ENCODE measurements at places on chromosomes 4 and X.

GRCh38 chrX:41895826-41896225 is 27.5 kb downstream of the CASK start:
- no peak for DNase-seq

DNA sequence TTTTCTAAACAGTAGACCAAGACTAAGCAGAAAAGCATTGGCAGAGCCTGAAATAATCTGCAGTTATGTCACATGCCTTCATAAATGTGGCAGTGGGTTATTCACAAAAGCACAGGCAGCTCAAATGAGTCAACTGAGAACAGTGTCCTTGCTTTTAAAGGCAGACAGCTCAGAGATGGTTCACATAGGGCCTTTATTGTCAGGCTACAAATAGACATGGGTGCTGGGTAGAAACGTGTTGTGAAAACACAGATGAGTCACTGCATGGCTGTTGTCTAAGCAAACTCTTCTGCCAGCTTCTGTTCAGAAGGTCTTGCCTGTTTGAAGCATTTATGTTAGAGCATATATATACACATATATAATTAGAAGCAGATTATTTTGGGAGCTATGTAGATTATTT is 118.0 kb downstream of the SLC4A4 start:
- peak; percentile 14 for DNase-seq

- no peak for DNase-seq
These were observed 640.6 kb downstream of the RPA4 start for GRCh38 chrX:97524340-97524739.

DNA sequence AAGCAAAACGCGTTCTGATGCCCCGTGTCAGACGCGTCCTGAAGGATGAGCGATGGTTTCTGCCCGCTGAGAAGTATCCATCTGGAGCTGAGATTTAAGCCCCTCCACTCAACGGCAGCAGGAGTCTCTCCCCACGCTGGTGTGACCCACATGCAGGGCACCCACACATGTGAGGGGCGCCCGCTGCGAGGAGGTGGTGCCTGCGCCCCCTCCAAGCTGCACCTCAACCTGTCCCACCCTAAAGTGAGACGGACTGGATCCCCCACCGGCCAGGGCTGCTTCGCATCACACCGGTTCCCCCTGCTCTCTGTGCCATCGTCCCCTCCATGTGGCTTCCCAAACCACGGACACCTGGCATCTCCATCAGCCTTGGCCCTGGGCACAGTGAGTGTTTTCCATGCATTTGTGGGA is 4.5 kb upstream of the PDE6B start:
- DNase-seq, result no peak

- peak; percentile 80 for DNase-seq
These were observed 235.1 kb downstream of the USP46 start for GRCh38 chr4:52423967-52424366.

GRCh38 chr4:68076194-68076593 is 53.5 kb downstream of the TMPRSS11F start:
- DNase-seq, result no peak

- DNase-seq, result peak; percentile 80
These were observed 67.6 kb upstream of the DCLK2 start for GRCh38 chr4:150010525-150011126.

DNA sequence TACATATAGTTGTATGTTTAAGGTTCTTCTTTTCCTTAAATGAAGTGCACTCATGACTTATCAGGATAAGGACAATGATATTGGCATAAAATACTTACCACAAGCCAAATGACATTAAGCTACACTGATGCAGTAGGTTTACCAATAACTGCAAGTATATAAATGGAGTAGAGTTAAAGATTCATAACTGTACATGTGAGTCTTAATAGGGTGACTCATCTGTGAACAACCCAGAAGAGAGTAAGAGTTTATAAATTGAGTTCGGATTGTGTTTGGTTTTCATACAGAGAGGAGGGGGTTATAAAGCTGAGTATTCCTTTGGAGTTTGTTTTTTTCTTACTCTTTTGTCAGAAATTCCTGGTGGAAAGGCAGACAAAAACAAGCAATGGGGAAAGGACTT is 144.8 kb downstream of the TLL1 start:
- DNase-seq, result no peak

DNA sequence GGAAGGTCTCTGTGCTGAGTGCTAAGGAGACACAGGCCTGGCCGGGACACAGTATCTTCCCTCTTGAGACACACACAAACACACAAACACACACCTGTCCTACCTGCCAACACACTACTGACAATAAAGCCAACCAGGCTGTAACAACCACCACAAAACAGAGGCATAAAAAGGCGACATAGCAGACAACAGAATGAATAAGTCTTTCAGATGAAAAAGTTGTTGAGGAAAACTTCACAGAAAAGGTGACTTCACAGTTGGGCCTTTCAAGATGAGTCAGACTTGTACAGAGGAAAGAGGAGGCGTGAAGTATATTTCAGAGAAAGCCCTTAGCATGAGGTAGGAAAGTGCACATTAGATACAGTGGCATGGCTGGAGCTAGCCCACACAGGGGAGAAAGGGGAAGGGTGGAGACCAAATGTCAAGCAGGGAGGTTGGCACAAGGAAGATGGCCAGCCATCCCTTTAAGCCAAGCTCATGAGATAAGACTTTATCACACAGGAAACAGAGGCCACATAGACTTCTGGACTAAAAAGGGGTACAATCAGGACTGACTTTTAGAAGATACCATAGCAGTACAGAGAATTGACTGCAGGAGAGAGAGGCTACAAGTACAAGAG is 54.0 kb downstream of the SLC9A7 start:
- DNase-seq, result no peak

DNA sequence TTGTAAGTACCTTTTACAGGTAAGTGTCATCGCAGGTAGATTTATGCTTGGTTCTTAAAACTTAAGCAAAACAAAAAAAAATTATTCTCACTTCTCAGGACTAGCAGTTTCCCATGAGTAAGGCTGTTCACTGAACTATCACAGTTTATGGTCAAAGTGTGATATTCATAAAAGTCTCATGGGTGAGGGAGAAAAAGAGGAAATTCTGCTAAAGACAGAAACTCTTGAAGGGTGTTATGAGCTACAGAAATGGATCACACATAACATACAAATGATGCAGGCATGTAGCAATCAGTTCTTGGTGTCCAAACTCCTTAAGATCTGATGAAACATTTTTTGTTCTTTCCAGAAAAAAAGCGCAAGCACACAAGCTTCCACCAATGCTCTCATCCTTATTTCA is 8.5 kb downstream of the RAB9A start:
- DNase-seq, result no peak

DNA sequence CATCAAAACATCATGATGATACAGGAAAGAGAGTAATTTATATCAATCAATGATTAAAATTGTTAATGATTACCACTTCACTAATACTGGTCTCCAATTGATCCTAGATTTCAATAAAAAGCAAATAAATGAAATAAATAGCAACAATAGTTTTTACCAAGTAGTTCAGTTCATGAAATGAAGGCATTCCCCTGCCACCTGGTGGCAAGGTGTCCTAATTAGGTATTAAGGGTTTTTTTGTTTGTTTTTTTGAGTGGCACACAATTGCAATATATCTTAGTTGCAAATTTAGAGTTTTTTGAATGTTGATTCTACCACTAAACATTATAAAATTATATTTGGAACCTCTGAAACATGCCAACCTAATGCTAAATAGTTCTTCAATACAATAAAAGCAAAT is 157.4 kb upstream of the PDE5A start:
- peak; percentile 11 for DNase-seq

DNA sequence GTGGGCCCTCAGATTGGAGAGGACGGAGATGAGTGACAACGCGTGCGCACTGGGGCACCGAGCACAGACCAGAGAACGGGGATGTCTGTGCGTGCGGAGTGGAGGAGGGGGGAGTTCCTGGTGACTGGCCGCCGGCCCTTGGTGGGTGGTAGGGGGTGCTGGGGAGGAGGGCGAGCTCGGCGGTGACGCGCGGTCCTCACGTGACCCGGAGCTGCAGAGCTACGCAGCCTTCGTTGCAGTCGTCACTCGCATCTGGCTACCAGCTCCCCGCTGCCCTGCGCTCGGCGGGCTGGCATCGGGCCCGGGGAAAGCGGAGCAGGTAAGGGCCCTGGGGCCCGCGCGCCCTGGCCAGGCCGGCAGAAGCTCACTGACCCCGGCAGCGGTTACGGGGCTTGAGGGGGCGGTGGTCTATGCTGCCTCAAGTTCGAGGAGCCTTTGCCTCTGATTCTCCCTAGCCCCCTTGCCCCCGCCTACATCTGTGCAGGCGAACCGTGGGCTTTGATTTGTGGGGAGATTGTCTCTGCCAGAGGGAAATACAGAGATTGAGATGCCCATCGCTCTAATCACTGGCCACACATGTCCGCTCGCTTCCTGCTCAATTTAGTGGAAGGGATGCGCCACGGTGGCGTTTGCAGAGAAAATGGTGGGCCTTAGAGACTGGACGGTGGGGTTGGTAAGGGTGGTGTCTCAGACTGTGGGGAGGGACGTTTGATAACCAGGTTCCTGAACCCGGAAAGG is at the start of gene ARMCX4:
Gene ARMCX4 (plus strand): TSS at position 245 of the 738 bp plus-strand sequence. CDS start 3,134 bp downstream, outside the sequence.
- DNase-seq, result peak; percentile 29

- DNase-seq, result peak; percentile 87
These were observed 2.3 kb downstream of the PRRG3 start for GRCh38 chrX:151697522-151697921.

DNA sequence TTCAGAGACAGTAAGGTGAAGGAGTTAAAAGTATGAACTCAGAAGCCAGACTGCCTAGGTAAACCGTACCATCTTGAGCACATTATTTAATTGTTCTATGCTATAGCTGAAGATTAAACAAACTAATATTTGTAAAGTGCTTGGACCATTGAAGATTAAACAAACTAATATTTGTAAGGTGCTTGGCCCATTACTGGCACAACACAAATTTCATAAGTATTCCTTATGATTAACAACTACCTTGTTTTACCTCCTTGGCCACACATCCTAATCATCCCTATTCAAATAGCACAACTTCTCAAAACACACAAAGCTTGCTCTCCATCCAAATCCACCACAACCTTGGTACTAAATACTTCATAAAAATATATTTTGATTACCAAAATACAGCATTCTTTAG is 137.0 kb downstream of the PPP3CA start:
- DNase-seq, result no peak

DNA sequence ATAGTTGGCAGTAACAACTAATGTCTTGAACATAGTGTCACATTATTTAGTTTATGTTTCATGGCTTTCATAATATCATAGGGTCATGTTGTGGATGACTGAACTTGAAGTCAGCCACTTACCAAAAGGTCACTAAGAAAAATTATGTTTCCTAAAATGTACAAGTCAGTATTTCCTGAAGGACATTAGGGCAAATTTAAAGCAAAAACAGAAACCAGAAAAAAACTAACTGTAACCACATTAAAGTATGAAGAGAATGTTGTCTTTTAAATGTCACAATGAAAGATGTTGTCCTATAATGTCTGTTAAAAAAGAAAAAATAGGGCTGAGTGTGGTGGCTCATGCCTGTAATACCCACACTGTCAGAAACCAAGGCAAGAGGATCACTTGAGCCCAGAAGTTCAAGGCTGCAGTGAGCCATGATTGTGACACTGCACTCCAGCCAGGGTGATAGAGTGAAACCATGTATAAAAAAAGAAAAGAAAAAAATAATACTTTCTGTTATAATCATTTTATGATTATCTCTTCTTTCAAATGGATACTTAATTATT is 55.8 kb downstream of the HHIP start:
- no peak for DNase-seq

- DNase-seq, result no peak
These were observed 75.8 kb downstream of the JAKMIP1 start for GRCh38 chr4:6124386-6125102.

DNA sequence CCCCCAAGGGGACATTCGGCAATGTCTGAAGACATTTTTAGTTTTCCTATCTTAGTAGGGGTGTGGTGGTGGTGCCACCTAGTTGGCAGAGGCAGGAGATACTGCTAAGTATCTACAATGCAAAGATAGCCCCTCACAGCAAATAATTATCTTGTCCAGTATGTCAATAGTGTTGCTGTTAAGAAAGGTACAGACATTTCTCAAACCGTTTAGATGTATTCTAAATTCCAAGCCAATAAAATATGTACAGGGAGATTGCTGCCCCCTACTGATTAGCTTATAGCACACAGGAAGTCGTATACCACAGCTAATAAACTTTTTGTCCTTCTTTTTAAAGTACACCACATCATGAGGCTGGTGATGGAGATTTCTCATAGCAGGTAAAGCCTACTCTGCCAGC is 260.5 kb downstream of the TMA16 start:
- DNase-seq, result peak; percentile 5

GRCh38 chr4:151094290-151094751 is 5.1 kb upstream of the RPS3A start:
- DNase-seq, result no peak

GRCh38 chr4:75830906-75831305 is 71.3 kb downstream of the PPEF2 start:
- DNase-seq, result no peak

GRCh38 chr4:76723373-76723772 is 174.6 kb downstream of the SOWAHB start:
- DNase-seq, result peak; percentile 15

GRCh38 chrX:16162391-16162790 is 4.9 kb upstream of the MAGEB17 start:
- no peak for DNase-seq

GRCh38 chrX:1273896-1274295 is 5.3 kb downstream of the CSF2RA start:
- DNase-seq, result no peak

DNA sequence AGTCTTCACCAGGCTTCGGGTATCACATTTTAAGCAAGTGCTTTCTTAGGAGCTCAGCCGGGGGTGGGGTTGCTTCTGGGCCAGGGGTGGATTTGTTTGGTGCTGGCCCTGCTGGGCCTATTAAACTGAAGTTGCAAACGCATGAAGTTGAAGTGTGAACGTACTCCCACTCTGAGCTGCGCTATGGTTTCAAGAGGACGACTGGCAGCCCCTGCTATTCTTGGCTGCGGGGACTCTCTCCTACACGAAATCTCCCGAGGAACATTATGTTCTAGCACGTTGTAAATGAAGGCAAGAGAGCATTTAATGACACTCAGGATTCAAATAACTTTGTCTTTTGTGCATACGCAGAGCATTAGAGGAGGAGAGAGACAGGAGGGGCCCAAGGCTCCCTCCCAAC is 401.3 kb upstream of the BOD1L1 start:
- DNase-seq, result no peak

DNA sequence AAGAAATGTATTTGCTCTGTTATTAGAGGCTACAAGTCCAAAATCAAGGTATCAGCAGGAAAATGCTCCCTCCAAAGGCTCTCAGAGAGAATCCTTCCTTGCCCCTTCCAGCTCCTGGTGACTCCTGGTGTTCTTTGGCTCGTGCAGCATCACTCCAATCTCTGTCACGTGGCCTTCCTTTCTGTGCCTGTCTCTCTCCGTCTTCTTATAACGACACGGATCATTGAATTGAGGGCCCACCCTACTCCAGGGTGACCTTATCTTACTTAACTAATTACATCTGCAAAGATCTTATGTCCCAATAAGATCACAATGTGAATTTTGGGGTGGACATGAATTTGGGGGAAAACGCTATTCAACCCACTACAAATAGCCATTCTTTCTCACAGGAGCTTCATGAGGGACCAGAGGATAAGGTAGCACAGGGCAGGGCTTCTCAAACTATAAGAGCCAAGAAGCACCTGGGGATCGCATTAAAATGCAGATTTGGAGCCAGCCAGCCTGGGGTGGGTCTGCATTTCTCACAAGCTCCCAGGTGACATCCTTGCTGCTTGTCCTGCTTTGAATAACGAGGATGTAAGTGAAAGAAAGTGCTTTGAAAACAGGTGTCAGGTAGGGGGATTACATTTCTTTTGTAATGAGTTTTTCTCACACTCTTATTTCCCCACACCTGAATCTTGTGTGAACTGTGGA is 41.9 kb upstream of the APLN start:
- no peak for DNase-seq

- DNase-seq, result no peak
These were observed 21.1 kb downstream of the AIFM1 start for GRCh38 chrX:130144509-130144908.

Data from H4 (cell line).